Cardiac muscle cell (in vitro differentiated cells and primary cell): ENCODE measurements at places on chromosomes 4 and X.

- DNase-seq, result no peak
Measured at GRCh38 chr4:145487631-145488030, 6.0 kb downstream of the SMAD1 start.

- DNase-seq, result no peak
Measured at GRCh38 chr4:7436256-7436655, 1.5 kb upstream of the PSAPL1 start.

DNA sequence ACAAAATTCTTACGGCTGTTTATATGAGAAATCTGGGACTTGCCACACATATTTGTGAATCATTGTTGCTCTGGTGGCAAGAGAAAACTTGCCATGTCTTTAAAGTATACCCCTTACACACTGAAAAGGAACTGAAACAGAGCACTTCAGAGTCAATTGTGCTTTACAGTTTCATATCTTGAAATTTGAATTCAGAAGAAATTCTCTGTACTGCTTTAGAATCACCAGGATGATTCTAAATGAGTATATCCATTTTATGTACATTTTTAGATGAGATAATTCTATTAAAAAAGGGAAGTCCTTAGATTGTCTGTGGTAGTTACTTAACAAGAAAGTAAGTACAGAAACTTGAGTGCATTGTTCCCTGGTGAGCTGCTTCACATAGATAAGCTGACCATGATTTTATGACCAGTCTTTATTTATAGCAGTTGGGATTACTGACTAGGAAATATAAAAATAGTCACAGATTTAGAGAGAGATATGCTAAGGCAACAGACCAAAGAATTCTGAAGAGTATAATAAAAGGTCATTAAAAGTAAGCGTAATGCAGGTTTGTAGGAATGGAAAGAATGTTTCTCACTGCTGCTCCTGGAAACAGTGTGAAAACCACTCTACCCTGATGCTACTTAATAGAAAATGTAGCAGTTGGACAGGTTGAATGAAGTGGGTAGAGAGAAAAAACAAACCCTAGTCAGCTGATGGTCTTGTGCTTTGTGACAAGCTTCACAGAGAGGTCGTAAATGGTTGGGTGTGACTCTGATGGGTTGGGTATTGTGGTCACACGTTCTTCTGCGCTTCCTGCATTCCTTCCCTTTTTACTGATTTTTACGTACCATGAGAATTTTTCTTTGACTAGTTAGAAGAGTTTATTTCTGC lies 41.0 kb downstream of the FNIP2 start:
- peak; percentile 72 for DNase-seq

DNA sequence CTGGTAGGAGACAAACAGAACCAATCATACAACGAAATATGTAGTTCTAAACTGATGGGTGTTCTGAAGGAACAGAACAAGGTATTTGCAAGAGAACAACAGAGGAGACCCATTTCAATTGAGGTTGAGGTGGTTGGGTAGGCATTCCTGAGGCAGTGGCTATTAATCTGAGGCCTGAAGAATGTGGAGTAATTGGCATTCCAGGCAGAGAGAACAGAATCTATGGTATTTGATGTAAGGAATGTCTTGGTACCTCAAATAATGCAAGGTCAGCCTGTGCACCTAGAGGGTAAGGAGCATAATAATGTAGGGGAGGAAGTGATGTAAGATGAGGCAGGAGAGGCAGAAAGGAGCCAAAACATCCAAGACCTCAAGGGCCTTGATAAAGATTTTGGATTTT lies 109.5 kb upstream of the TEX13C start:
- no peak for DNase-seq

DNA sequence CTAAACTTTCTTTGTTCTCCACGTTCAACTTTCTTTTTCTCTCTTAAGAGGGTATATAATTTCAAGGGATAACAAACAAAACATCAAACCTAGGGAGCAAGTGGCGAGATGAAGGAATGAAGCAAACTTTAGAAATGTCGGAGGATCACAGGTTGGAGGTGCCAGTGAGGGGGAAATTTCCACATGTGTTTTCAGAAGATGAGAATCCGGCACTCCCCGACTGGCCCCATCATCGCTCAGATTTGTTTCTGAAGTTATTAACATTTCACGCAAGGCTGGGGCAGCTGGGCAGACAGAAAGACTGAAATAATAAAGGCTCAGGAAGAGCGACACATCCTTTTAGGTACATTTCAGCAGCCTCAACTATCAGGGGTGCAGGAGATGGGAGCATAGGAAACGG lies 134.9 kb downstream of the SMIM20 start:
- DNase-seq, result peak; percentile 64

DNA sequence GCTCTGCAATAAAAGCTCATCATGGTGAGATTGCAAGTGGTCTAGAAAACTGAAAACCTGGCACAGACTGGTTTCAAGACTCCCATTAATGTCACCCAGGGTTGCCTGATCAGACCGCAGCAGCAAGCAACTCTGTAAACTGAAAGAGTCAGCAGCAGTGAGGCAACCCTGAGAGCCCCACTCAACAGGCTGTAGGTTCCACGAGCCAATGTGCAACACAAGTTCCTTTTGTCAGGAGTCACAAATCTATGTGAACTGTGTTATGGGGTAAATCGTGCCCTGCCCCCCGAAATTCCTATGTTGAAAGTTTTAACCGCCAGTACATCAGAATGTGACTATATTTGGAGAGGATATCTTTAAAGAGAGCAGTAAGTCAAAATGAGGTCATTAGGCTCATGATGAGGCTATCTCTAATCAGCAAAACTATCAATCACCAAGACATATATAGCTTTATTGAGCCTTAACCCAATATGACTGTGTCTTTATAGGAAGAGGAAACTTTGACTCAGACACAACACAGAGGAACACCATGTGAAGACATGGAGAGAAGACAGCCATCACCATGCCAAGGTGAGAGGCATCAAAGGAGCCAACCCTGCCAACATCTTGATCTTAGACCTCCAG lies 94.0 kb downstream of the FBXO8 start:
- no peak for DNase-seq

DNA sequence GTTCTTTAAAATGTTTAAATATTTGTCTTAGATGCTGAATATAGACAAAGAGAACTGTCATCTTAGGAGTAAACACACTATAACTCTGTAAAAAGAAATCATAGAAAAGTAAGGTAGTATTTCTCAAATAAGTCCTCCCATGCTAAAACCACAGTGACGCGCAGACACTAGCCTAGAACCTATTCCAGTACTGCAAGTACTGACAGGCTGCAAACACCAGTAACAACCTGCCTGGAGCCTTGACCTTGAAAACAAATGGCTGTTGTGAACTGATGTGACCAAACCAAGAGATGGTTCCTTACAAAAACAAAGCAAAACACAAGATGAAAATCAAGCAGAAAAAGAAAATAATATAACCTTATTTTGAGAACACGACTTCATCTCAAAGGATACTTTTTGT lies 8.5 kb downstream of the TIFA start:
- DNase-seq, result no peak

DNA sequence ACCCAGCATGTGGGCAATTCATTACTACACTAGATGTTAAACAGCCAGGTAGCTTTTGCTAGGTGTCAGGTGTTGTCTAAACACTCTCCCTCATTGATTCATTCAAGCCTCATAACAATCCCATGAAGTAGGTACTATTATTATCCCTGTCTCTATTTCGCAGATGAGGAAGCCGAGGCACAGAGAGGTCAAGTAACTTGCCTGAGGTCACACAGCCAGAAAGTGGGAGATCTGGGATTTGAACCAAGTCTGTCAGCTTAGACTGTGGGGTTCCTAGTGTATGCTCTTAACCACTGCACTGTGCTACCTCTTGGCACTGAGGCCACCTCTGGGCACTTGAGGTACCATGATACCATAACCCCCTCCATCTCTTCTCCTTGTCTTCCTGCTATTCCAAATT lies 17.4 kb upstream of the XPNPEP2 start:
- no peak for DNase-seq

DNA sequence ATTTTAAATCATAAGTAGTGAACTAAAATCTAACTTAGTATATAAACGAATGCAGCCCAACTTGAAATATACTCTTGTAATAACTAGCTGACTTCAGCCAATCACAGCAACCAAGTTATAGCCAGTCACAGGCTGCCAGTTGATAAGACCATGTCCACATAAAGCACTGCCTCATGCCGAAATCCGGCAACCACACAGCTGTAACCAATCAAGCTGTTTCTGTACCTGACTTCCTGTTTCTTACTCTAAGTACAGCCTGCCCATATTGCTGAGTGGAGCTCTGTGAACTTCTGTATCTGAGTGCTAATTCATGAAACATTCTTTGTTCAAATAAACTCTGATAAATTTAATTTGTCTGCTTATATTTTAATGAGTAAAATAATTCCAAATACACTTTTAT lies 805.3 kb upstream of the EPHA5 start:
- DNase-seq, result peak; percentile 29

DNA sequence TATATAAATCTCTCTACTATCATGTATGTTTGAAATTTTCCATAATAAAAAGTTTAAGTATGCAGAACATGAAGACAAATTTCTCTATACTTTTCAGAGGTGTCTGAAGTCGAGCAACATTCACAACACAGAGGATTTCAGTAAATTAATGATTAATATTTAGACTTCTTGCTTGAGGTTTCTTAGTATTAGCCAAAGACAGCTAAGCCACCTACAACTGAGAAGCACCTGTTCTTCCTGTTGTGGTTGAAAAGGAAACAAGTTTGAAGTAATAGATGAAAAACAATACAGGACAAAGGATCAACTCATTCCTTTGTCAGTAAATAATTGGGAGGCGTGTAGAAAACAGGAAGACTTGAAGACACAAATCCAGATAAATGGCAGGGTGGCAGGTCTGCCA lies 21.1 kb downstream of the SCML1 start:
- no peak for DNase-seq

GRCh38 chr4:144411700-144412099 lies 234.3 kb upstream of the HHIP start:
- DNase-seq, result no peak

- DNase-seq, result peak; percentile 84
Measured at GRCh38 chr4:102574317-102574716, 73.2 kb downstream of the NFKB1 start.

GRCh38 chr4:24007860-24008261 lies 118.0 kb upstream of the PPARGC1A start:
- no peak for DNase-seq

DNA sequence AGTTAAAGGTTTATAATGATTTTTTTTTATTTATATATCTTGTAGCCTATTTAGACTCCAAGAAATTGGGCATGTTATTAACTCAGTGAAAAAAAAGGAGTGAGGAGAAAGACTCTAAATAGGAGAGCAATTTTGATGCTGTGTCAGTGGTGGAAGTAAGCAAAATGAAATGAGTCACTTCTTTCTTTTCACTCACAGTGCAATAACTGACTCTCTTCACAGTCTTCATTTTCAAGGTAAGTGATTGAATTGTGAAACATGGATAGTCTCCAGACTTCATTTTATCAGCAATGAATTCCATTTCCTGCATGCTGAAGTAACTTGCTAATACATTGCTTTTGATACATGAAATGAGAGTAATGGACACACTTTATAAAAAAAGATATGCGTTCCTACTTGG lies 2271.5 kb downstream of the PCDH7 start:
- DNase-seq, result no peak

- DNase-seq, result no peak
Measured at GRCh38 chr4:173507471-173508385, 22.3 kb downstream of the HAND2 start.

DNA sequence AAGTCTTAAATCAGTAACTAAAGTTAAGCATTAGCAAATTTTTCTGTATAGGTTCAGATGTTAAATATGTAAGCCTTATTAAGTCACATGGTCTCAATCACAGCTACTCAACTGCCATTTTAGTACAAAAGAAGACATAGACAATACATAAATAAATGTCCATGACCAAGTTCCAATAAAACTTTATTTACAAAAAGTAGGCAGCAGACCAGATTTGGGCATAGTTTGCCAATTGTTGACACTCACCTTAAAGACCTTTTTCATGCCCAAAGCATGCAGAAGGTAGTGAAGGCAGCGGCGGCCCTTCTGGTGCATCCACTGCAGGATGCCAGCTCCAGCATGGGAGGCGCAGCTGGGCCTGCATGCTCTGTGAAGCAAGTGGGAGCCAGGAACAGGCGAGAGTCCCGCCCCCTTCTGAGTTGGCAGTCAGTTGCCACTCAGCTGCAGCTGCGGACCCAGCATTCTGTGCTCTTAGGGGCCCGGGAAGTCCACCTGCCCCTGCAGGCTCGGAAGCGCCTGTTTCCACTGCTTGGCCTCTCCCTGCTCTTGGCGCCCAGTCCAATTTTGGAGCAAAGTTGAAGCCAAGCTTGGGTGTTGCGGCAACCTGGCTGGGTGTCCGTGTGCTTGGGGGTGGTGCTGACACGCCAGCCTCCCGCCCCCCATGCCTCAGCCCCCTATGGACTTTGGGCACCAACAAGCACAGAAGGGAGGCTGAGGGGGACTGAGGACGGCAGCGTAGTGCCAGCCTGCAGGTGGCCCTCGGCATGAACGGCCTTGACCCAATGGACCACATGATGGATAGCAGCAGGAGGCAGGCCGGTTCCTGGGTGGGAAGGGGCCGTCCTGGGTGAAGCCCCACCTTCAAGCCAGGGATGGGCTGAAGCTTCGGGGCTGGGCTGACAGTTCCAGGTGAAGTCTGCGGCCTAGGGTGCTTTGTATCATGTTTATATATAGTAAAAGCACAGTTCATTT lies 42.4 kb upstream of the PABPC4L start:
- DNase-seq, result no peak

DNA sequence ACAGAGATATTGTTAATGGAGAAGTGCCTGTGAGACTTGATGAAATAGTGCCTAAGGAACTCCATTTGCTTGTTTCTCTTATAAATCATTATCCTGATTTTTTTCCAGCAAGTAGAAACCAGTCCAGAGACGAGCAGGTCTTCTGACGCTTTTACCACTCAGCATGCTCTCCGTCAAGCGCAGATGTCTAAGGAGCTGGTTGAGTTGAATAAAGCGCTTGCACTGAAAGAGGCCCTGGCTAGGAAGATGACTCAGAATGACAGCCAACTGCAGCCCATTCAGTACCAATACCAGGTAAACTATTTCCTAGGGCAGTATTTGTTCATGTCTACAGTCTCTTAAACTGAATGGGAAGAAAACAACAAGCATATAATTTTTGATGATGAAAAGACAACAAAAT lies 63.6 kb downstream of the KIF4A start:
- DNase-seq, result no peak

DNA sequence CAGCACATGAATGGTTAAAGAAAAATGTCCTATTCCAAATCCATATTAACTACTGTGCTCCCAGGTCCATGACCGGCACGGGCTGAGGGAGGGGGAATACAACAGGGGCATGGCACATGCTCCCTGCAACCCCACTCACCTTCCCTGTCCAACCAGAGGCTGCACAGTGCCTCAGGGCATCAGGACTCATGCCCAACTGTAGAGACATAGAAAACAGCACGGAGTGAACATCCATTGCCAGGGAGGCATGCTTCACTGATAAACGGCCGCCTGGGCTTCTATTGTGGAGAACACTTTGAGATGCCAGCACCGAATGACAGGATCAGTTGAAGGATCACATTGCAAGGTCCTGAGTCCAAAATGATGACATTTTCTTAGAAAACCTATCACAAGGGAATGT lies 140.6 kb downstream of the STK32B start:
- DNase-seq, result no peak

DNA sequence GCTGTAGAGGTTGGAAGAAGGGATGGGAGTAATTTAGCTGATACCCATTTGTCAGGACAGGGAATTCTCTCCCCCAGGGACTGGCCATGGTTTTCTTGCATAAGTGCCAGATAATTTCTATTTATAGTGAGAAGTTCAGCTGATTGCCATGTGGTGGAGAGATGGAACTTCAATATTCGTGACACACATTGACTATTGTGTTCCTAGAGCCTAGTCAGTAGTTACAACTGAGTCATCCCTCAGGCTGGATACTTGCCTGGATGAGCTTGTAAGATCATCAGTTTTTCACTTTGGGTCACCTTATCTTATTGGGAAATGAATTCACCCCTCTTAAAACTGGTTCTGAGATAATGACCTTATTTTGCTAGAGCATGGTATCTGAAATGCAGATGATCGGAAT lies 32.2 kb downstream of the CFAP299 start:
- no peak for DNase-seq
